ENCODE measurements at places on chromosomes 5 and 9.
A peak's percentile ranks its signal among the peaks of the same experiment; 100 is the strongest.

- peak; percentile 94 for DNase-seq
Observed at GRCh38 chr5:172931001-172931536, 28.2 kb upstream of the RPL26L1 start.

DNA sequence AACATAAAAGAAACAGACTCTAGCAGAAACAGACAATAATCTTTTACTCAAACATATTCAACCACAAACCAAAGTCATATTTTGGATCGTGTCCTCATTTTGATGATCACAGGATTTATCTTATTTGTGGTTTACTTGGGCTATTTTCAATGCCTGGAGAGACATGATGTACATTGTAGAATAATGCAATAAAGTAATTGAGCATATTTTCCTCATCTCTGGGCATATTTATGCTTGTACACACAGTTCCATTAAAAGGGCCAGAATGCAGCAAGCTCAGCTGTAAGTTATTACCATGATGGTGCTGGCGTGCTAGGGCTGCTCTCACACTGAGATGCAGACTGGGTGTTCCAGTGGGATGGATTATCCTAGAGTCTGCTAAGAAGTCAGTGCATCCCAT is 456.7 kb downstream of the TLE4 start:
- DNase-seq: peak; percentile 83

- DNase-seq: peak; percentile 75
Observed at GRCh38 chr5:160492565-160492964, 70.9 kb downstream of the PTTG1 start.

GRCh38 chr9:89970701-89971100 is 365.9 kb downstream of the GADD45G start:
- no peak for DNase-seq

- DNase-seq: no peak
Observed at GRCh38 chr5:31516802-31517201, 15.1 kb downstream of the DROSHA start.

DNA sequence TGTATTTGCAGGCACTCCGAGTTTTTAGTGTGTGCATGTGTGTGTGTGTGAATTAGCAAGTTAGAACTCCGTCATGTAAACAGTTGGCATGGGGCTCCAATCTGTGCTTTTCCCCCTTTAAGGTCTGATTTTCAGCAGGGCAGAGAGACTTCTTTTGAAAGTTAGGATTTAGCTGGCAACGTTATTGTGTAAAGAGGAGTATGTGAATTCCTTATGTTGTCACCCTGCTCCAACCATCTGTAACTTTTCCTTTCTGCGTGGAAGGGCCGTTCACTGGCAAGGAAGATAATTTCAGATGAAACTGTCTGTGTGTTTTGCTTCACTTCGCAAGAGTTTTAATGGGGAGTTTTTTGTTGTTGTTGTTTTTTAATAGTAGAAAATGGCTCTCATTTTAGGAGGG is 332 bp downstream of the SGCD start:
- no peak for DNase-seq

- peak; percentile 72 for DNase-seq
Observed at GRCh38 chr5:96880444-96881164, 4.3 kb downstream of the ERAP2 start.
